Left hindlimb (tissue), 1 donor: ENCODE measurements at places on chromosomes 4 and X.

- no peak for DNase-seq
These were observed 417.1 kb upstream of the MAGEB16 start for GRCh38 chrX:35380808-35381700.

DNA sequence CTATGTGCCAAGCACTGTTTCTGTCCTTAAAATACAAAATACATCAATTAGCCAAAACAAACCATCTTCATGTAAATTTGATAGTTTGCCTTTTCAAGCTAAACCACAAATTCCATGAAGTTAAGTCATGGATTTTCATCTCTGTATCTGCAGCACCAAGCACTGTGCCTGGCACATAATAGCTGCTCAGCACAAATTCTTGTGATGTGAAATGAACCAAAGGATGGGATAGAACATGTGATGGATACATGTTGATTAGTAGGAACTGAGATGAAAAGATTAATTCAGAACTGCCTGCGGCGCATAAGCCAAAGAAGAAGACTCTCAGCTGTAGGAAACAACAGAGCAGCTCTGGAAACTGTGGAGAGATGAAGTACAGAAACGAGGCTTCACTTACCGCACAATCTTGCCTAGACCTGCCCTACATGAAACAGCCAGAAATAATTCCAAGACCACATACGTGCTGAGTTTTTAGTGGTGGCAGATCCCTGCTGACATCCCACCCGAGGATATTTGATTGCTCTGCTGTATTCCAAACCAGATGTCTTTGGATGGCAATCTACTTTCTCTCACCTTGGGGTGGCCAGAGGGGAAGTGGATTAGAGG is 40.9 kb upstream of the DCLK2 start:
- no peak for DNase-seq

GRCh38 chrX:136395271-136395670 is 92.5 kb upstream of the BRS3 start:
- DNase-seq, result no peak

GRCh38 chr4:152628128-152628527 is 51.7 kb downstream of the TMEM154 start:
- DNase-seq, result peak; percentile 56

- no peak for DNase-seq
These were observed 19.7 kb upstream of the ACSL1 start for GRCh38 chr4:184845367-184846021.

DNA sequence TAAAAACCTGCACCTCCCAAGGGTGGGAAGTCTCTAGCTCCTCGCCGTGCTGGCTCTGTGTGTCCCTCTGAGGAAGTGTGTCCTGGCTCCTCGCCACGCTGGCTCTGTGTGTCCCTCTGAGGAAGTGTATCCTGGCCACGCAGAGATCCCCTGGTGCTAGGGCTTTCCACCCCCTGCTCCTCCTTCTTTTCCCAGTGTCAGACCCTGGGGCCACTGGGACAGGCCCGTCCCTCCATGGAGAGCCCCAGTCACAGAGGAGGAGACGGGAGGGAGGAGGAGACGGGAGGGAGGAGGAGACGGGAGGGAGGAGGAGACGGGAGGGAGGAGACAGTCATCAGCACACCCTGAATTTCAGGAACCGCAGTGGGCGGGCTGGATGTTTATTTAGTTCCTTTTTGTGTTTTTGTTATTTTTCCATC is 53.8 kb upstream of the HGFAC start:
- DNase-seq, result peak; percentile 78

- no peak for DNase-seq
These were observed 16.6 kb upstream of the DDIT4L start for GRCh38 chr4:100206850-100207249.

- no peak for DNase-seq
These were observed 404.0 kb downstream of the PPARGC1A start for GRCh38 chr4:23485801-23486200.

DNA sequence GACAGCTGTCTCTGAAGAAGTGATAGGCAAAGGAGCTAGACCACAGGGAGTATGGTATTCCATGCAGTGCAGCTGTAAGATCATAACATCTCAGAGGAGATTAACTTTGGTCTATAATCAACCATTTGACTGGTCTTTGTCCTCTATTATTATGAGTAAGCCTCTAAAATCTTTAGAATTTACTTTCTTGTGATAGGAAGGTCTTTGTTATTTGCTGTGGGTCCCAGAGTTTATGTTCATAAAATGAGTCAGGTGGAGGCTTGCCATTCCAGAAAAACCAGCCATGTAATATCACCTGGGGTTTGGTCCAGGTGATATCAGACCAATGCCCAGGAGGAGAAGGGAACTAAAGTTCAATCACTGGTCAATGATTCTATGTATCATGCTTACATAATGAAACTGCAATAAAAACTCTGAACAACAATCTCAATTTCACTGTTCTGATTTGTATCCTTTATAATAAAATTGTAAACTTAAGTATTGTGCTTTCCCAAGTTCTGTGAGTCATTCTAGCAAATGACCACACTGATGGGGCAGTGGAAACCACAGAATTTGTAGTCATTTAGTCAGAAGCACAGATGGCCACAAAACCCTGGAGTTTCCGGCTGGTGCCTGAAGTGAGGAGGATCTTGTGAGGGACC is 239.6 kb upstream of the TRAM1L1 start:
- no peak for DNase-seq

GRCh38 chr4:149029056-149029651 is 586.9 kb upstream of the NR3C2 start:
- DNase-seq, result no peak

- no peak for DNase-seq
These were observed 40.8 kb upstream of the QRFPR start for GRCh38 chr4:121421594-121421993.

- peak; percentile 51 for DNase-seq
These were observed 968 bp upstream of the NELFA start for GRCh38 chr4:2009651-2010233.

DNA sequence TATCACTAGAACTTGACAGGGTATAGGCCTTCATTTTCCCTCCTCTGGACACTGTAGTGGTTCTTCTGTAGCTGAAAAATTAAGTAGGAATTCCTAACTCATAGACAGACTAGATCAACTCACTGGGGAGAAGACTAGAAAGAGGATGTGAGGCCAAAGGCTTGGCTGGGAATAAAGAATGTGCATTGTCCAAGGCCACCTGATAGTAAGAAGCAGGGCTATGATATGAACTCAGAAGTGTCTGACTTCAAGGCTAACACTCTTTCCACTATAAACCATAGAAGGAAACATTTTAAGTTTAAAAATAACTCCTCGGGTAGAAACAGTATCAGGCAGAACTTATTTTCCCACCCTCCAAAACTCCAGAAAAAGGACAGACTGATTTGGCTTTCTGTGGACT is 346.6 kb downstream of the OPHN1 start:
- DNase-seq, result no peak

- DNase-seq, result no peak
These were observed 20.4 kb upstream of the NPY2R start for GRCh38 chr4:155187989-155188388.

DNA sequence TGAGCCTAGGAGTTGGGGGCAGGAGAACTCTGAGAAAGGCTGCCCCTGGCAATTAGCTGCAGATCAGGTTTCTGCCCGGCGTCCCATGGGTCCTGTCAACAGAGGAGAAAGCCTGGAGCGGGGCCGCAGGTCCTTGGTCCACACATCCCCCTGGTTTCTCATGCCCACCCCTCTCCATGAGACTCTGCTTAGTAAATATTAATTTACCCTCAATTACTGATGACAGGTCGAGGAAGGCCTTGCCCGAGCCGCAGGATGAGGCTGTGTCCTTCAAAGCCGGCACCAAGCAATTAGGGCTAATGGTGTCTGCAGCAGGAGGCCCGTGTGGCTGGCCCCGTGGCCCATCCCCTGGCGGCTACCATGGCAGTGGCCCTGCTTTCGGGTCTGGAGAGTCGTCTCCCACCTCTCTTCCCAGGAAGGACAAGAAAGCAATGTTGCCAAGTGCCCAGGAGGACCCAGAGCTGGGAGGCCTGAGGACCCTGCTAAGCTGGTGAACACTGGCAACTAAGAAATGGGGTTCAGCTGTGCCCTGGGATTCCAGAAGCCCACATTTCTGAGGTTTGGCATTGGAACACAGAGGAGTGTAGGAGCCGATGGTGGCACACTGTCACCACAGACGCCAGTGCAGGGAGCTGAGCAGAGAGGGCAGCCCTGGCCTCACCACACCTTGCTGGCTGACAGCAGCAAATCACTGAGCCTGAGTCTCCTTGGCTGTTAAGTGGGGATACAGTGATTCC is 114.6 kb downstream of the CPZ start:
- no peak for DNase-seq

DNA sequence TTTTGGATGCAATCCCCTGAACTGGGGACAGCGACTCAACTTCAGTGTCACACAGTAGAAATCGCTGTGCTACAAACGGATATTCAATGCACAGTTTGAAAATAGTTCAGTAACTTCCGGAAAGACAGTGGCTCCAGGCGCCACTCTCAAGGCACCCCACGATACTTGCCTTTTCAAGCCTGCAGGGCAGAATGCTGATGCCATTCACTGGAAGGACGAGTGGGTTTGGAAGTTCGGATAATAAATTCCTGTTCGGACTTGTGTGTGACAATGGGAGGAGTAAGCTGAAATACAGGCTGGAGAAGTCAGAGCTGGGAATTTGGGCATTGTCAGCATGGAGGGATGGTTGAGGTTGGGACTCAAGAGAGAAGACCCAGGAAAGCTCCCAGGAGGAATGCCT is 64.3 kb upstream of the HELT start:
- DNase-seq, result no peak

DNA sequence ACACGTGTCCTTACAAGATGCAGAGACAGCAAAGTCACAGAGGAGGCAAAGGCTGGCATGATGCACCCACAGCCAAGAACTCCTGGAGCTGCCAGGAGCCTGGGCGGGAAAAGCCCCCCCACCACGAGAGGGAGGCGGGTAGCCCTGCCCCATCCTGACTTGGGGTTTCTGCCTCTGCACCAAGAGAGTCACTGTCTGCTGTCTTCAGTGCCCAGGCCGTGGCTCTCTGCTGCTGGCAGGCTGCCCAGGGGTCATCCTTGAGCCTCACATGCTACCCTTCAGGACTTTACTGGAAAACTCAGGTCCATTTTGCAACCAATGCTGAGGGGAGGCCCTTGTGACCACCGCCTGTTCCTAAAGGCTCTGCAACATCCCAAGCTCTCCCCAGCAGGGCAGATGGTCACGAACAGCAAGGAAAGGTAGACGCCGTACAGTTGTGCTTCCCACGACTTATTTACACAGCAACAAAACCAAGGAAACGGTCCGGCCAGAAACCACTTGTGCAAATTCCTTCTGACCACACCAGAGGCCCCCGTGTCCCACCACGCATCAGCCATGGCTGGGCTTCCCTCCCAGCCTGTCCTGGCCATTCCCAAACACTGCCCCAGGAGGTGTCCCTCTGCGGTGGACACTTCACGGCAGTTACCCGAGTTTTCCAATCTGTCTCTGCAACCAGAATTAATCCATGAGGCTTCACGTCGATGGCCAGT is 56.9 kb downstream of the ACOX3 start:
- peak; percentile 78 for DNase-seq

- DNase-seq, result no peak
These were observed 4.6 kb downstream of the WDR13 start for GRCh38 chrX:48601741-48602394.

- DNase-seq, result no peak
These were observed 554 bp downstream of the PCDH7 start for GRCh38 chr4:30720661-30721184.

- peak; percentile 50 for DNase-seq
These were observed 267.4 kb downstream of the ANK2 start for GRCh38 chr4:113316879-113317278.

- no peak for DNase-seq
These were observed 985.8 kb downstream of the TRAM1L1 start for GRCh38 chr4:116099596-116099995.

GRCh38 chr4:152255437-152255836 is 280.5 kb downstream of the FBXW7 start:
- DNase-seq, result no peak

DNA sequence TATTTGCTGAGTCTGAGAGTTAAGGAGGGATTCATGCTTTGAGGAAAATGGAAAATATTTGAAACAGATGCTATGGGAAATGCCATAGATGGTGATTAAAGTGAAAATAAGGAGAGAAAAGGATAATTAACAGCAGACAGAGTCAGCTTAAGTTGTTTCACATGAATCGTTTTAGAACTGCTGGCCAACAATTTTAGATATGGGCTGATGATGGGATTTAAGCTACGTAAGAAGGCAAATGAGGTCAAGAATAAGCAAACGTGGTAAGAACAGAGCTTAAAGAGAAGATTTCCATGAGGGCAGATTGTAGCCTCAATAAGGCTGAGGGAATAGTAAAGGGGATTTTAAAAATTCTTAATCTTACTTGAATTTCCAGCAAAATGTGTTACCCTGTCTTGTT is 77.9 kb downstream of the MFAP3L start:
- no peak for DNase-seq

DNA sequence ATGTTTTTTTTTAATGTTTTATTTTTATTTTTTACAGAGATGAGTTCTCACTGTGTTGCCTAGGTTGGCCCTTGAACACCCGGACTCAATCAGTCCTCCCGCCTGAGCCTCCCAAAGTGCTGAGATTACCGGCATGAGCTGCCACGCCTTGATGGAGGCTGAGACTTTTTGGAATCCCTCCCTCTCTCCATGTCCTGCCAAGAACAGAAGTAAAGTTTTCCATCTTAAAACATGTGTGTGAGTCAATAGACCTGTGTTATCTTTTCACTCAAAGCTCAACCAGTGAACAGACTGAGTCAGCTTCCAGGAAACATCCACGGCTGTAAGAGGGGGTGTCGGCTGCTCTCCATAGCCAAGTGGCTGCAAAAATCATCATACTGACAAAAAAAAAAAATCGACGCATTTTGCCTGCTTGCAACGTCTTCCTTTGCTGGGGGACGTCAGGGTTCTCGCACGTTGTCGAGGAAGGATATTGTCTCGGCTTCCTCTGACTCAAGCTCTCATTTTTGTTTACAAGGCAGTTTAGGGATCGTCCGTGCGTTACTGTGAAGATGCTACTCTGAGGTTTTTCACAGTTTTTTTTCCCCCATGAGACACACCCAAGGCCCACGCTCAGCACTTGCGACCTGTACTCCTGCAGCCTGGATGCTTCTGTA is 10.0 kb upstream of the ASMTL start:
- DNase-seq, result no peak

GRCh38 chr4:473570-474457 is 25.1 kb downstream of the ZNF721 start:
- peak; percentile 97 for DNase-seq

DNA sequence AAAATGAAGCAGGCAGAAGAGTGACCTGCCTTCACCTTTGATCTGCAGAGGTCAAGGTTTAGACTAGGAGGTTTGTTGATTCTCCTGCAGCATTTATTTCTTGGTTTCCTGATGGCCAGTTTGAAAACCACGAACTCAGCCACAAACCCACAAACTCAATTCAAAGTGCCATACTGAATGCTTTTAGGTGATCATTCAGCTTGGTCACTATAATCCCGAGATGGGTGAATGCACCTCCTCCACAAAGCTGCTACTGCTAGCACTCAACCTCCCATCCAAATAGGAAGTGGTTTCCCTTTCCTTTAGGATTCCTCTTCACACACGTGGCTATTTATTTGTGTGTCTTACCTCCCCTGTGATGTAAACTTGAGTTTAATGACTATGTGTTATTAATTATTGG is 225.2 kb downstream of the MID1 start:
- no peak for DNase-seq

GRCh38 chr4:55503169-55503568 is 43.5 kb downstream of the CLOCK start:
- no peak for DNase-seq

GRCh38 chrX:137565921-137566745 is at the start of gene ZIC3:
Gene ZIC3, plus strand, starts transcription at chrX:137566127. Its CDS starts 565 bp downstream, at chrX:137566692.
- DNase-seq, result peak; percentile 79
